ENCODE measurements at places on chromosomes 5 and 9.

- DNase-seq = no peak
Observed at GRCh38 chr5:117590944-117591343, 1016.3 kb upstream of the SEMA6A start.

- DNase-seq = no peak
Observed at GRCh38 chr5:167798448-167798847, 493.0 kb upstream of the WWC1 start.

- no peak for DNase-seq
Observed at GRCh38 chr5:10194083-10194482, 55.6 kb downstream of the ATPSCKMT start.

GRCh38 chr9:85079349-85079748, 409.8 kb downstream of the NTRK2 start:
- no peak for DNase-seq

GRCh38 chr5:170070556-170071412, 34.9 kb upstream of the FOXI1 start:
- no peak for DNase-seq

- DNase-seq = no peak
Observed at GRCh38 chr5:107218457-107219193, 452.1 kb downstream of the EFNA5 start.

Data from dorsolateral prefrontal cortex (tissue), 122 donors.